ENCODE measurements at places on chromosomes 5 and 9. TPM values are rescaled to one million over a fixed set of nuclear protein-coding genes. Genes with fewer than 3 reads are reported as not detected.

The MAMDC4 gene
- total RNA-seq, result 2.4 TPM

DNA sequence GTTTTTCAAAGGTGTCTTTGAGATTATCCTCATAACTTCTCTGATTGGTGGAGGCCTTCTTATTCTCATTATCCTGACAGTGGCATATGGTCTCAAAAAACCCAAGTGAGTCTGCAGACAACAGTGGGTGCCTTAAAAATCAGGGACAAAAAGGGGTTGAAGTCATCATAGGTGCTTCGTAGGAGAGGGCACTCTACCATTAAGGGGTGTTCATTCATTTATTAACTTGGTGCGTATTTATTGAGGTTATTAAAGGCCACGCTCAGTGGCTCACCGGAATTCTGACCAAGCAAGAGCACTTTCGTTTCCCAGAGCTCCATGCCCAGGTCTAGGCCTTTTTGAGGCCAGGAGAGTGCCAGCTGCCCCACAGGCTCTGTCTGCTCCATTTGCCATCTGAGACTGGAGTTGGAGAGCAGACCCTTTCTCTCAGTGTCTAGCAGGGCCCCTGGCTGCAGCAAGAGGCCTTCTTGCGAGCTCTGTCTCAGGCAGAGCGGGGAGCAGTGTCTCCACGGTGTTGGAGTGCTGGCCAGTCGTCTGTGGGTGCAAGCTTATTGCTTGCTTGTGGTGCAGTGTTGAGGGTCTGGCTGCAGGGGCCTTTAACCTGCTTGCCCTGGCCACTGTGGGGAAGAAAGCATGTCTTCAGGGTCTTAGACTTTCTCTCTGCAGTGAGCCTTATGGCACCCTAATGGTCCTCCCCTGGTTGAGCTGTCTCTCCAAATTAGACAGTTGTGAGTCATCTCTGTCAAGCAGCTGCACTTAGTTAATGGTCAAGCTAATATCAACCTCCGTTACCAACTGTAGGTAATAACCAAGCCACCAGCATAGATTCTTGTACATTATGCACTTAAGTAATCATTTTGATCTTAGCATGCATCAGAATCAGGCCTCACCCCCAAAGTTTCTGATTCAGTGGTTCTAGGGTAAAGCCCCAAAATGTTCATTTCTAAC lies 62.6 kb downstream of the IL31RA start:
- no peak for DNase-seq
- peaks cover 5% of the 10 kb centered on the region for H3K4me1 ChIP-seq
- no peaks in the 10 kb centered on the region for H3K27me3 ChIP-seq
- no peaks in the 10 kb centered on the region for H3K36me3 ChIP-seq

GRCh38 chr9:108272349-108272899 lies 583.4 kb downstream of the ACTL7B start:
- no peak overlapping the region for H3K27ac ChIP-seq
- H3K4me1 ChIP-seq, result no peaks in the 10 kb centered on the region
- no peaks in the 10 kb centered on the region for H3K36me3 ChIP-seq
- DNase-seq, result peak; percentile 65

GRCh38 chr5:8908055-8908683 lies 637.7 kb downstream of the SEMA5A start:
- H3K36me3 ChIP-seq, result no peaks in the 10 kb centered on the region
- no peaks in the 10 kb centered on the region for H3K27me3 ChIP-seq
- DNase-seq, result no peak
- no peak overlapping the region for H3K27ac ChIP-seq
- no peaks in the 10 kb centered on the region for H3K4me1 ChIP-seq

DNA sequence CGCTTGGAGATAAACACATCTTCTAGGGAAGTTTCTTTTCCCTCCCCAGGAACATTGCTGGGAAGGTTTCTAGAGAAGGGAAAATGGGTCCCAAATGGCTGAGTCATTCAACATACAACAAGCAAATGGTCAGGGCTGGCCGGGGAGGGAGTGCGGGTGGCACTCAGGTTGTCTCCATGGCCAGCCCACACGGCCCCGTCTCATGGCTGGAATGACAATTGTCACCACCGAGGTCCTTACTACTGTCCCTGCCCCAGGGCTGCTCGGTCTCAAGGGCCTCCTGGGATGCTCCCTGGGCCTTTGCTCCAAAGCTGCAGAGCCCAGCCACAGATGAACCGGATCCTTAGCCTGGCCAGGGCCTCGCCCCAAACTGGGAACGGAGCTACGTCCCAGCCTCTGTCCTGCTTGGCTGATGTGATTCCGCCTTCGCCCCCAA lies 121.9 kb downstream of the FGF18 start:
- no peak overlapping the region for H3K4me3 ChIP-seq
- H3K27ac ChIP-seq, result no peak overlapping the region
- H3K4me1 ChIP-seq, result no peaks in the 10 kb centered on the region
- DNase-seq, result no peak

GRCh38 chr5:56212130-56212879 lies 20.8 kb downstream of the ANKRD55 start:
- H3K36me3 ChIP-seq, result no peaks in the 10 kb centered on the region
- H3K27ac ChIP-seq, result no peak overlapping the region
- no peak for DNase-seq

DNA sequence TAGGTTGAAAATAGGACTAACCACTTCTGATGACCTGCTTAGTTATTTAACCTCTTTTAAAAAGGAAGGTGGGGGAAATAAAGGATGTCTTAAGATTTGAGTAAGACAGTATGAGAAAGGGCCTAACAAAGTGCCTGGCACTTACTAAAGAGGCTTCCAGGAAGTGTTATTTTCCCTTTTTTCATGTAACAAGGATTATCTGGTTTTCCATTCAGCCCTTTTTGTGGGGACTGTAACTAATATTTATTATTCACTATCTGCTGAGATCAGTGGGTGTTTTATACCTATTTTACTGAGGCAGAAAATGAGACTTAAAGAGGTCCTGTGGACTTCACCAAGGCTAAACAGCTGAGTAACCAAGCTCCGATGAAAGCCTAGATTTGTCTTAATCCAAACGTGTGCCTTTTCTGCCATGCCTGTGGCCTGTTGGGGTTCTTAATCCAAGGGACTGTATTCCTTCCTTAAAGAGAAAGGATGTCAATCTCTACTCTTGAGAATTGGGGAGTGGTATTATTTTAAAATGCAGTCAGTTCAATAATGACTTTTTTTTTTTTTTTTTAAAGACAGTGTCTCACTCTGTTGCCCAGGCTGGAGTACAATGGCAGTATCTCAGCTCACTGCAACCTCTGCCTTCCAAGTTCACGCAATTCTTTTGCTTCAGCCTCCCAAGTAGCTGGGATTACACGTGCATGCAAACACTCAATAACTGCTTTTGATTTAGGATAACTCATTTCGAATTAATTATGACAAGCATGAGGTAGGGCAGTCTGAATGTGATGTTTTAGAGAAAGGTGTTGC lies 6.5 kb downstream of the JMY start:
- H3K4me1 ChIP-seq, result peaks cover 3% of the 10 kb centered on the region
- no peaks in the 10 kb centered on the region for H3K27me3 ChIP-seq
- no peaks in the 10 kb centered on the region for H3K36me3 ChIP-seq
- DNase-seq, result no peak
- no peak overlapping the region for H3K4me3 ChIP-seq

DNA sequence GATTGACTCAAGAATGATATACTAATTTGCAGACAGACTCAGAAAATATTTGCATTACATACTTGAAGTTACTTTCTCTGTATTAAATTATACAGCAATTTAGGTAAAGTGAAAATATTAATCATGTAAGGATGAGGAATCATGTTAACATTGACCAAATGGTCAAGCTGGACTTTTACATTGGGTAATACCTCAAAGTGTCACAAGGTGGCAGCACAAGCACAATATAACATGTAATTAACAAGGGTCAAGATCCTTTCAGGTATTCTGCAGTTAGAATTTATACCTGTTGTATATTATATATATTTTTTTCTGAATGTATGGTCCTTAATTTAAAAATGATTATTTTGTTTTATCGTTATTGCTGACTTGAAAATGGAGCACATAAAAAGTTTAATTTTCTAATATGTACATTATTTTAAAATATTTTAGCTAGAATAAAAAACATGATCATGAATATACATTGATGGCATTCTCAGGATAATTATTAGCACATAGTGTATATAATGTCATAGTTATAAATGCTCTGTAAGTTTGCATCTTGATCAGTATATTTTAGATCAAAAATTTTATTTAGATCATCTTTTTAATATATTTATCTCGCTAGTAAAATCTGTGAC lies 8.6 kb downstream of the HAPLN1 start:
- H3K36me3 ChIP-seq, result no peaks in the 10 kb centered on the region
- no peaks in the 10 kb centered on the region for H3K27me3 ChIP-seq
- H3K4me3 ChIP-seq, result no peak overlapping the region
- no peak overlapping the region for H3K27ac ChIP-seq
- H3K4me1 ChIP-seq, result no peaks in the 10 kb centered on the region

All from aorta (tissue), 5 donors.